Diencephalon (tissue), 1 donor: ENCODE measurements at places on chromosomes 13 and 19. TPM values are rescaled to one million over a fixed set of nuclear protein-coding genes. Genes with fewer than 3 reads are reported as not detected.

Gene ZNF615
- total RNA-seq, result 28.1 TPM

Gene SMARCA4
- total RNA-seq, result 106 TPM

Gene ZNF417
- total RNA-seq, result 33.2 TPM

Gene B3GNT8
- not detected for total RNA-seq

Gene FOXO1
- 29.5 TPM for total RNA-seq

Gene LILRA6
- total RNA-seq, result 0.23 TPM

Gene ZNF224
- total RNA-seq, result 46.1 TPM

Gene SLC25A41
- total RNA-seq, result 0.69 TPM

Gene MISP3
- 1.8 TPM for total RNA-seq

Gene PPP1R15A
- total RNA-seq, result 21.5 TPM

Gene BICRA
- 6.2 TPM for total RNA-seq

Gene PPM1N
- total RNA-seq, result 1.2 TPM

Gene SRRM5
- total RNA-seq, result not detected

Gene RAB20
- 1.6 TPM for total RNA-seq

Gene TSKS
- not detected for total RNA-seq

Gene ZNF865
- total RNA-seq, result 1.8 TPM

Gene CYP4F2
- not detected for total RNA-seq

Gene KCTD4
- total RNA-seq, result 13.4 TPM

Gene CGB1
- total RNA-seq, result not detected

Gene CRLF1
- 3.0 TPM for total RNA-seq

Gene ZNF792
- 16.6 TPM for total RNA-seq

Gene CBARP
- total RNA-seq, result 12.9 TPM

Gene DIRAS1
- 43.6 TPM for total RNA-seq

Gene ZNF358
- total RNA-seq, result 11.3 TPM

Gene PTH2
- not detected for total RNA-seq

Gene OR7C1
- not detected for total RNA-seq

Gene SNAPC2
- 7.4 TPM for total RNA-seq

Gene TTC9B
- 45.7 TPM for total RNA-seq

Gene TEX29
- total RNA-seq, result not detected

Gene ZNF776
- total RNA-seq, result 43.6 TPM

Gene CD33
- total RNA-seq, result 0.23 TPM

Gene COX7A1
- 2.3 TPM for total RNA-seq

Gene B9D2
- total RNA-seq, result 6.0 TPM

Gene RETN
- 0.92 TPM for total RNA-seq

Gene MYO1F
- 4.8 TPM for total RNA-seq

Gene FGF9
- 20.3 TPM for total RNA-seq

Gene ZNF100
- total RNA-seq, result 13.6 TPM

Gene GFY
- total RNA-seq, result not detected

Gene IRGC
- not detected for total RNA-seq

Gene TSPAN16
- total RNA-seq, result 0.46 TPM
